Heart right ventricle (tissue), 16 donors: ENCODE measurements at places on chromosomes 7 and 10. TPM values are rescaled to one million over a fixed set of nuclear protein-coding genes. Genes with fewer than 3 reads are reported as not detected.

GRCh38 chr7:116692401-116693308 is 20.7 kb downstream of the MET start:
- no peak for DNase-seq

GRCh38 chr7:100426516-100426915 is 2.0 kb downstream of the ZCWPW1 start:
- DNase-seq, result no peak

DNA sequence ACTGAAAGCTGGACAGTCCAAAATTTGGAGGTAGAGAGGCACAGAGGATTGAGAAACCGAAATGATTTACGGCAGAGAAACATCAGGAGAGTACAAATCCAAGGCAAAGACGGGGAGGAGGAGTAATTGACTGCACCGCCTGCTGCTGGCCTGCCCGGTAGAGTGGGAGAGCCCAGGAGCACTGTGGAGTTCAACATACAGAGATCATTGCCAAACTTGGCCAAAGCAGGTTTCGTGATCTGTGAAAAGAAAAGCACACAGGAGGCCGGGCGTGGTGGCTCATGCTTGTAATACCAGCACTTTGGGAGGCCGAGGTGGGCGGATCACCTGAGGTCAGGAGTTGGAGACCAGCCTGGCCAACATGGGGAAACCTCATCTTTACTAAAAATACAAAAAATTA is 306.0 kb upstream of the PFKP start:
- DNase-seq, result no peak

GRCh38 chr10:82942286-82943099 is 1067.5 kb downstream of the NRG3 start:
- no peak for DNase-seq

Gene DNA2
- polyA plus RNA-seq, result 1.1 TPM

Gene NRCAM
- polyA plus RNA-seq, result 0.55 TPM

Gene CCDC146
- polyA plus RNA-seq, result 7.5 TPM
